ENCODE measurements at places on chromosomes 7 and 10. TPM values are rescaled to one million over a fixed set of nuclear protein-coding genes. Genes with fewer than 3 reads are reported as not detected.

KAZALD1 gene
- not detected for total RNA-seq

OR2A1 gene
- 0.06 TPM for total RNA-seq

PLXNA4 gene
- total RNA-seq: 16.5 TPM

FHIP2A gene
- 26.4 TPM for total RNA-seq

HOXA9 gene
- not detected for total RNA-seq

DNA sequence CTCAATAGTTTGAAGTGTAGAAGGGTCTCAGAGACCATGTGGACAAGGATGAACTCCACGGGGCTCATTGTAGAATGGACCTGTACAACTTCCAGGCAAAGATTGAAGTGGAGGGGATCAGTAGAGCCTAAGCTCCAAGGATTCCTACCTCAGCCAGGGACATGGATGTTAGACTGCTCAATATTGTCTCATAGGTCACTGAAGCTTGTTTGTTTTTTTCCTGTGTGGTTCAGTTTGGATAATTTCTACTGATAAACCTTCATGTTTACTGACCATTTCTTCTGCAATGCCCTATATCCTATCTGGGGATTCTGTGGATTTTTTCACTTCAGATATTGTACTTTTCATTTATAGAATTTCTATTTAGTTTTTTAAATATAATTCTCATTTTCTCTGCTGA, 8.9 kb downstream of the DYDC2 start:
- DNase-seq: no peak

DNA sequence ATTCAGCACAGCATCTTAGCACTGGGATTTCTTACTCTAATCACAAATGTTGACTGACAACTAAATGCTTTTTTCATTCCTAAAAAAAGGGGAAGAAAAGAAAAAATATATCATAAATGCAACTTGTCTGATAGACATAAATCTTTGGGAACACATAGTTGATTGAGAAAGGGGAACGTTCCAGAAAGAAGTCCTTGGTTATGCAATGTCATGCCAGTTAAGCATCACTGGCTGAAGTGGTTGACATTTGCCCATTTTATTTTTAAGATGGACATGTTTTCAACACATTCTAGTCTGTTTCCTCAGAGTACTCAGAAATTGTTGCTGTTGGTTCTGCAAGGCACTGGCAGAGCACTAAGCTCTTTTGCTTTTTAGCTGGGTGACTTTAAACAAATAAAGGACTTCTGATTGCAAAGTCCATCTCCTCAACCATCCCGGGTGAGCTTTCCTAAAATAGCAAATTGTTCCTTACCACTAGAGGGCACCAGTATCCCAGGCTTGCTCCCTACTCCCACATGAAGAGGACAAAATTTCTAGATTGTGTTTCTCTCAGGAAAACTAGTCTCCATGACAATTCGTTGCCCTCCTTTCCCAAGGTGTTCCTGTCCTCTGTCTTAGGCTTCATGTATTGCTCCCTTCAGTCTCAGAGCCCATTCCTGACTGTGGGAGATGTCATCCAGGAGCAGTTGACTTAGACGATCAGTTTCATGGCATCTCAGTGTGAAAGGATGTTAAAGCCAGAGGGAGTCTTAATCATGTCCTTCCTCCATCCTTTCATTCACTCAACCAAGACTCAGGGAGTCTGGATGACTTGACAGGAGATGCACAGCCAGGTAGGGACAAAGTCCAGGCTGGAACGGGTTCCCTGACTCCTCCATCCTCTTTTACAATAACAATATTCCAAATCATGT, 23.9 kb downstream of the OPALIN start:
- DNase-seq: no peak

GRCh38 chr10:62981096-62981495, 152.0 kb upstream of the NRBF2 start:
- no peak for DNase-seq

DNA sequence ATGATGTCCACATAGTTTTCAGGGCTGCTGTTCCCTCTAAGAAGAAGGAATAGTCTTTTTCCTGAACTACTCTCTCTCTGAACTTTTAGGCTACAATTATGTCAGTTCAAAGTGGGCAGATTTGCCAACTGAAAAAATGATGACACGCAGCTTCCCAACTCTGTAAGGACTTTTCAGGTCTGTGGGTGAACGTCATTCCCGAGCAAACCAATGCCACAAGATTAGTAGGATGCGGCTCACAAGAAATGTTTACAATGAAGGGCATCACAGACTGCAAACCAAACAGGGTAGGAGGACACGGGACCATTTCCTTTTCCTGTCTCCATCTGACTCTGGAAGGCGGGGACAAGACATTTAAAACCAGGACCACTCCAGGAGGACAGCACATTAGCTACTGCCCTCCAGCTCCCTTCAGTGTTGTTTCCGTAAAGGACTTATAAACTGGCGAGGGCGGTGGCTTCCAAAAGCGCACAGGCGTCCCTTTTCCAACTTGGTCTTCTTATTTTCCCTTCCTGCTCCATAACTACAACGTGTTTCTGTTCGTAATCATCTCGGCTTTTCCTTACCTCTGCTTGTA, 539 bp upstream of the MKLN1 start:
- DNase-seq: no peak

DNA sequence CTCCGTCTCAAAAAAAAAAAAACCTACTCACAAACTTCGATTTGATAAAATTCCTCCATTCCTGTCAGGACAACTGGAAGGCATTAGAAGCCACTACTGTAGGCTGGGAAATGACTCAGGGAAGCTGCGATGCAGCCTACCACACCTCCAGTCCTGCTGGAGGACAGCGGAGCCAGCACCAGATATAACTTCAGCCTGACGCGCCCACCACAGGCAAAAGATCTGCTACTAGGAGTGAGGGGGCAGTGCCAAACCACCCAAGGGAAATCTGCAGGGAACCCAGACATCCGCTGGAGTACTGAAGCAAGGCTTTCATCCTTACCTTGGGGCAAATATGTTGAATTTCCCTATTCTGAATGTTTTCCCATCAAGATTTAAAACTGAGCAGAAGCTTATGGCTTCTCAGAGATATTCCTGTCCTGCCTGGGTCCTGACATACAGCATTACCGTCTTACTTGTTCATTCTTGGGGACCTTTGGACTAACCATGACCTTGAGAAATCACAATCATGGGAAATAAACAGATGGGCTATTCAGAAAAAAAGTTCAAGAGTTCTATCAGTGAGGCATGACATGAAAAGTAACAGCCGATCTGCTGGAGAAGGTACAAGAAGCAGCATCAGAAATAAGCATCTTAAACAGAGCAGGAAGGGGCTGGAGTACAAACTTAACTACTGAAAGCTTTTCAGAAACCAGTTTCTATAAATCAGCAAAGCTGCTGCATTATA, 20.4 kb downstream of the BCCIP start:
- DNase-seq: no peak

- DNase-seq: no peak
These were observed 561.2 kb upstream of the PHF14 start for GRCh38 chr7:10412422-10413019.

GRCh38 chr7:81120111-81120510, 201.3 kb upstream of the SEMA3C start:
- no peak for DNase-seq

- DNase-seq: no peak
These were observed 87.4 kb downstream of the CHN2 start for GRCh38 chr7:29281782-29282541.

- no peak for DNase-seq
These were observed 67.3 kb downstream of the DIP2C start for GRCh38 chr10:621981-622740.

DNA sequence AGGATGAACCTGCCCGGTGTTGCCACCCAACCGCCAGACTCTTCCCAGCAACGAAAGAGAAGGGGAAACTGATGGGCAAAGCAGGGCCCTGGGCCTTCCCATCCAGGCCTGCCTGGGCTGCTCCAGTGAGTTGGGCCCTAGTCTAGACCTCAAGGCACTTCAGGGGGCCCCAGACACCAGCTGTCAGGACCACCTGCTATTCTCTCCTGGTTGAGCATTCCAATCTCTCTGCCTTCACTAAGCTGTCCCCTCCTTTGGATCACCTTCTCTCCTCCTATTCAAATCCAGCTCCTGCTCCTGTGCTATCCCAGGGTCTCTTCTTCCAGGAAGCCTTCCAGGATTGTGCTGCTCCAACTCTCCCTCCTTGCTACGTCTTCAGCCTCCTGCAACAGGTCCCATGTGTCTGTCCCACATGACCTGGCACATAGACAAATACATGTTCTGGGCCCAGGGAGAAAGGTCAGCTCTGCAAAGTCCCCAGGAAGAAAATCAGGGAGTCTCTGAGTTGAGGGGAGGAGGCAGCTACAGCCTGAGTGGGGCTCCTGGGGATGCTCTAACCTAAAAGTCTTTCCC, 3.1 kb downstream of the STX1A start:
- no peak for DNase-seq

- no peak for DNase-seq
These were observed 31.1 kb downstream of the RAMP3 start for GRCh38 chr7:45188736-45189135.

- no peak for DNase-seq
These were observed 772.9 kb downstream of the SORCS3 start for GRCh38 chr10:105413997-105414396.

DNA sequence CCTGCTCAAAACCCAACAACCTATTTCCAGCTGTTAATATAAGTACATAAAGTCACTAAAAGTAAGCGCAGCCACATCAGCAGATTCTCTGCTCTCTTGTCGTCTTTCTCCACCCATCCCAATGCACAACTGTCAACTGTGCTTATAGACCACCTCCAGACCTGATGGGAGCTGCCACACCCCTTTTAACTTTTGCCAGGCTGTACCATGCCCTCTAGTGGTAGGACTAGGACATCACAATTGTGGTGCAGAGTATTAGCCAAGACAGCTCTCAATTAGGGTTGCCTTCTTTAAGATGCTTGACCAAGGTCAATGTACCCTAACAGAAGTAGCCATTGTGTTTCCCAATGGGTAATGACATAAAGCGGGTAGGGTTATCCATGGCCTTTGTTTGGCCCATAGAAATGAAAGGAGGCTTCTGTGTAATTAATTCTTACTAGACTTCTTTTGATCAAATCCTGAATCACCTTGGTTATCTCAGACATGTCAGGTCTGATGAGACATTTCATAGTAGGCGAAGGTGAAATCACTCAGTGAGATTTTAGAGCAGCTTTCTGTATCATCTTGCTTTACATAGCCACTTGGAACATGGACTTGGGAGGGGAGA, 68.1 kb downstream of the SCRN1 start:
- DNase-seq: no peak

DNA sequence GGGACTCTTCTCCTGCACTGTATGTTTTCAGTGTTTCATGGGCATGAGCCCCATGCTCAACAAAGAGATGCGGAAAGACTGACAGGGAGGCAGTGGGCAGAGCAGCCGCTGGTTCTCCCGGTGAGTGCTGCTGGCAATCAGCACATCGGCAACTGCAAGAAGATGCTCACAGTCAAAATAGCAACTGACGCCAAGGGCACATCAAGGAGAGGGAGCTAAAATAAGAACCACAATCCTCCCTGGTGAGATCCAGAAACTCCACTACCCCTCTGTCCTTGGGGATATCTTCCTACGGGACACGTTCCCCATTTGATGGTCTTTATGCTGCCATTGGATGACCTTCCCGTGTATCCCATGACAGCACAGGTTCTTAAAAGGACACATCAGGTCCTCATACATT, 28.9 kb upstream of the SVIL start:
- no peak for DNase-seq

- no peak for DNase-seq
These were observed 68.3 kb upstream of the AMPH start for GRCh38 chr7:38699471-38699870.
